ENCODE measurements at places on chromosomes 7 and 10.

DNA sequence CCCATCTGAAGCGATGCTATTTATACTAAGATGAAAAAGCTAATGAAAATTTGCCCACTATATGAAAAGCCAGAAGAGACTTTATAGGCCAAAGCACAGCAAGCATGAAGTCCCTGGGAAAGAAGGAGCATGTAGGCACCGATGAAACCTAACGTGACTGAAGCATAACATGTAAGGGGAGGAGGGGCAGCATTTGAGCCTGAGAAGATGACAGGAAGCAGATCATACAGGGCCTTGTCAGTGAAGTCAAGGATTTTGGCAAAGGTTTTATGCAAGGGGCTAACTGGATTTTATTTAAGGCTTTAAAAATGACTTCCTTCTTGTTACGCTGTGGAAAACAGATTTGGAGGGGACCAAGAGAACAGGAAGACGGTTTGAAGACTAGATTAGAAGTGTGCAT is 744.0 kb downstream of the PHTF2 start:
- no peak for DNase-seq

- no peak for DNase-seq
Observed at GRCh38 chr7:20918156-20918555, 131.5 kb upstream of the SP8 start.

DNA sequence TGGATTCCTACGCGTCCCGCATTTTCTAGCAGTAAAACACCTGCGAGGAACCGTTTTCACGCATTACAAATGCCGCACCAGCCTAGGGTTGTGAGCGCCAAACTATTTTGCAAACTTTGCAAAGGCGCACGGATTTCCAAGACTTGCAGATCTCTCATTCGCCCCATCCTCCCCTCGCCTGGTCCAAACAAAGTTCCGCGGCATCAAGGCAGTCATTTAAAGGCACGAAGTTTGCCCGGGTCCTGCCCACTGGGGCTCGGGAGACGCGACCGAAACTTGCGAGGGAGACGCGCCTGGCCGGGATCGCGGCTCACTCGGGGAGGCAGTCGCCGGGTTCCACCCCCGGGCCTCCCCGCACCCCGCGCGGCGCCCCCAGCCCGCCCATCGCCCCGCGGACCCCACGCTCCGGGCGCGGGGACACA is 613 bp downstream of the USP6NL start:
- DNase-seq: peak; percentile 17

DNA sequence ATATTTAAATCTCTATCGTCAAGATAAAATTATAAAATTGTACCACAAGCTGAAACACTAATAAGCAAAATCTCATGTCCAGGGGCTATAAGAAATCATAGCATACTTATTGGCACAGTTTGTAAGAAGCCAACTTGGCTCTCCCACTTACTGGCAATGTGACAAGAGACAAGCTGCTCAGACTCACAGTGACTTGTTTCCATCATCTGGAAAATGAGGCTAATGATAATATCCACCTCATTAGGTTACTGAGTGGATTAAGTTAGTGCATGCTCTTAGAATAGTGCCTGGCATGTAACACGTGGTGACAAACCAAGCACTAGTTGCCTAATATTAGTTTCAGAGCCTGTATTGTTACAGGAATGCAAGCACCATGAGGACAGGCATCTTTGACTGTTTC is 234.4 kb downstream of the GLI3 start:
- no peak for DNase-seq

- DNase-seq: no peak
Observed at GRCh38 chr7:61576-62360, 130.6 kb upstream of the FAM20C start.

DNA sequence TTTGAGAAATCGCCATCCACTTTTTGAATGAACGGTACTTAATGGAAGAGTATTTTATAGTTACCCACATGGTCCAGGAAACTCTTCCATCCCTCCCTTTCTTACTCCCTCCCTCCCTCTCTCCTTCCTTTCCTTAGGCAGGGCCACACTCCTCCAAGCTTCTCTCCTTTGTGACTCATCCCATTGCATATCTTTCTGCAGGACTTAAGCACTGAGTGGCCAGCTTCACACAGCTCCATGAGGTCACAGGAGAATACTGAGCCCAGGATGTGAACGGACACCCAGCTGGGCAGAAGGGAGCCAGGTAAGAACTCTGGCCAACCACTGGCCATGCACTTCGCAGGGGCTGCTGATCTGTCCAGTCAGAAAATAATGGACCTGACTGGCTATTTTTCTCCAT is 189.7 kb upstream of the ADCY1 start:
- no peak for DNase-seq

DNA sequence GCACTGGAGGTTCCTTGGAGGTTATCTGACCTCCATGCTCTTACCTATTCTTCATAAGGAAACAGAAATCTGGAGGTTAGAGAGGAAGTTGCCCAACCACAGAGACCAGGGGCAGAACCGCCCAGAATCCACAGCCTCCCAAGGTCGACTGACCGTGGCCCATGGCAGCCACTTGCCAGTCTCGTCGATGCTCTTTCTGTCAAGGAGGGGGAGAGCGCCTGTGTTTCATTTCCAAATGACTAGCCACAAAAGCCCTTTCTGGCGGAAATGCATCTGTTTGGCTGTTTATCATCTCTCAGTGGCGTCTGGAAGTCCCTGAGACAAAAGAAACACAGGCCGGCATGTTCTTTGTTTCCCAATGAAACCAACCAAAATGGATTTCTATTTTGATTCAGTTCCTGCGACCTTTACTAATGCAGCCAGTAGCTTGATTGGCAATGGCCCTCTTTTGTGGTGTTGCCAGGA is 2.9 kb downstream of the RAMP3 start:
- DNase-seq: no peak

- no peak for DNase-seq
Observed at GRCh38 chr10:62900829-62901571, 84.8 kb upstream of the EGR2 start.

GRCh38 chr7:121499624-121500023 is 103.5 kb upstream of the FAM3C start:
- no peak for DNase-seq

DNA sequence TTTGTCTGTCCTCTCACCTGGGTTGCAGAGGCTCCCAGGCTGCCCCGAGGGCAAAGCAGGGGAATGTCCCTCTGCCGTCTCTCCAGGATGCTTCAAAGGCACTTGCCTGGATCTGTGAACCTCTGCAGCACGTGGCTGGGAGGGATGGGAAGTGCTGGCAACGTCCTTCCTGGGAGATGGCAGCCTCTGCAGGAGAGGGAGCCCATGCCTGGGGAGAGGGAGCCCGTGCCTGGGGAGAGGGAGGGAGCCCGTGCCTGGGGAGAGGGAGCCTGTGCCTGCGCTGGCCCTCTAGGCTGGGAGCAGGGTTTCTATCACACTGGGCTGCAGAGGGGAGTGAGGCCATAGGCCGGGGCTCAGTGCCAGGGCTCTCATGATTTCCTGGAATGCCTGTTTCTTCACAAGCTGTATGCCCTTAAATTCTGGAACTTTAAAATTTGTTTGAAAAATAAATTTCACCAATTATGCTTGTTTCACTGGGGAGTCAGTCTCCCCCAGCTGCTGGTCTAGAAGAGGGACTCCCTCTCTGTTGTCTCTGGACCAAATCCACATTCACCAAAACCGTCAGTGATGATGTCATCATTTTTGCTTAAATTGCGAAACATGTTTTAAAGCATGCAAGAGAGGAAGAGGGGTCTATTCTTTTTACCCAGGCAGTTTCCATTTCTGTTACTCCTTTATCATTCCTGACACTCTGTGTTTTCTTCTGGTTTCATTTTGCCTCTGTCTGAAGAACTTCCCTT is 135.7 kb downstream of the DNAJB6 start:
- DNase-seq: no peak

- peak; percentile 87 for DNase-seq
Observed at GRCh38 chr10:133308421-133309099, at the start of the genes TUBGCP2 and ZNF511. TUBGCP2 (minus strand) TSS chr10:133308872; CDS start chr10:133302941, 5,931 bp downstream. ZNF511 (plus strand) TSS chr10:133308914; CDS start chr10:133308944, 30 bp downstream.

DNA sequence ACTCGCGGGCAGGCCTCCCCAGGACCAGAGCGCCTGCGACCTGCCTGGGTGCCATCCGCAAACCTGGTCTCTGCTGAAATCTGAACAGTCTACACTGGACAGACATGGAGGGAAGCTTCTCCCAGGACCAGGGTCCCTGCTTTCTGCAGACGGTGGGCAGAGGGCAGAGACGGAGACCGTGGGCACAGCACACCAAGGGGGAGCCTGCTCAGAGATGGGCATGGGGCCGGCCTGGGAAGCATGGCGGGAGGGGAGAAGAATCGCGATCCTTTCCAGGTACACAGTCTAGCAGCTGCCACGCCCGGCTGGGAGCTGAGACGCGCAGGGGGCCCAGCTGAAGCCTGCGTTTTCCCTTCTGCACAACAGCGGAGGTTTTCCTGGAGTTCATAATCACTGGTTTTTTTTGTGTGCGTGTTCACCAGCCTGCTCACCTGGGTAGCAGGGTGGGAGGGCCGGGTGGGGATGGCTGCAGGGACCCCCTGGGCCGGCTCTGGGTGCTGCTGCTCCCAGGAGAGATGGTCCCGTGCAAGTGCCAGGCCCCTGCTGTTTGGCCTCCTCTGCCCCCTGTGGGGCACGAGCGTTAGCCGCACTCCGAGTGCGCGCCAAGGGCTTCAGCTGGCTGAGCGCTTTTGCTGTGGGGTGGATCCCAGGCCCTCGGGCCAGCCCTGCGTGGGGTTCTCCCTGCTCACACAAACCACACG is 448.8 kb downstream of the DNAJB6 start:
- DNase-seq: no peak

- DNase-seq: no peak
Observed at GRCh38 chr7:43646603-43647338, 63.9 kb downstream of the STK17A start.

DNA sequence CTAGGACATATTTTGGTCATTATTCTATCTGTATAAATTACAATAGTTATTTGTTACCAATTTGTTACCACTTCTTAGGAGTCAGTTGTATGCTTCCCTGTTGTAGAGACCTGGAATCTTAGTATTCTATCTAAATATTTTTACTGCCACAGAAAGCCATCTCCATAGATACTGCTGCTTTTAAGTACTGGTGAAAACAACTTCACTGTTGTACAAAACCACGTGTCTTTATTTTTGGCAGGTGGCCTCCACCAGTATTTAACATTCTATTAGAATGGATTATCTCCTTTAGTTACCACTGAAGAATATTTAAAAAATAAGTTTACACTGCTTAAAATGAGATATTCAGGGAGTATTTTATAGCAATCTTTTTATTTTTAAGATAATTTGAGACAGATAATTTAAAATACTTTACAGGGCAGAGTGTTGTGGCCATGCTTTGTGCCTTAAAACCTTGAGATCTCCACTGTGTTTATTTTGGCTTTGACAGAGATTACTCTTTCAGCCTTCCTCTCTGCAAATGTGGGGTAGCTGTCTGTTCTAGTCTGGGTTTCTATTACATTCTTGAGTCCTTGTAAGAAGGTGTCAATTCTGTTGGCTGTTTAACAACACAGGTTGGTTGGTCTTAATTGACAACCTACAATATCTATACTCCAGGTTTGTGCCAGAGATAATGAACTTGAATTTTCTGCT is 185.6 kb downstream of the LRRC4 start:
- no peak for DNase-seq

GRCh38 chr7:103336761-103337160 is 7.8 kb downstream of the DNAJC2 start:
- DNase-seq: no peak

DNA sequence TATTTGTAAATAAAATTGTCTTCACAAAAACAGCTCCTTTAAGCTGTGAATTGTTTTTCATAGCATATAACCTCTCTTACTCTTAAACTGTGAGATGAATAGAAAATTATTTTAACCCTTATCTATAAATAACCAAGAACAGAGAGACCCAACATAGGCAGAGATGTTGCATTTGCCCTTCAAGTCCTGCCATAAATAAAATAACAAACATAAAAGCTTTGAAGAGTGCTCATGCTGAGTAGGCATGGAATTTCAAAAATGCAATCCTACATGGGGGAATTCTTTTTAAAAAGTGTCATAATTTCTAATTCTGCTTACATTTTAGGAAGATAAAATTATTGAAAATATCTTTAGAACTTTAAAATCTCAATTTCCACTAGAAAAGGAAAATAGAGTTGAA is 124.1 kb upstream of the FERD3L start:
- DNase-seq: no peak

DNA sequence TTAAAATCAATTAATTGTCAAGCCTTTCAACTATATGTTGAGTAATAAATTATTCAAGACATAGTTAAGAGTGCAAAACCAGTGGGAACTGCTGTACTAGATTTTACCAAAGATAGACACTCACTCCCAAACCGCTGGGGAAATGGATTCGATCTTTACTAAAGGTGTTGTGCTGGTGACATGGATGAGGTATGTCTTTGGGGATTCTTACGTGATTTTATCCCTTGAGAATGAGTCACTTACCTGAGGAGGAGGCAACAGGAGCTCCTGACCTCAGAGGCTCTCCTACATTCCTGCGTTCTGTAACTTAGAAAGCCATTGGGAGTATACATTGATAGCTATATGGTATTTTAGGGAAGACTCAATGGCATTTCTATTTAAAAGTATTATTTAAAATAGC is 165.5 kb downstream of the PKD1L1 start:
- DNase-seq: no peak

DNA sequence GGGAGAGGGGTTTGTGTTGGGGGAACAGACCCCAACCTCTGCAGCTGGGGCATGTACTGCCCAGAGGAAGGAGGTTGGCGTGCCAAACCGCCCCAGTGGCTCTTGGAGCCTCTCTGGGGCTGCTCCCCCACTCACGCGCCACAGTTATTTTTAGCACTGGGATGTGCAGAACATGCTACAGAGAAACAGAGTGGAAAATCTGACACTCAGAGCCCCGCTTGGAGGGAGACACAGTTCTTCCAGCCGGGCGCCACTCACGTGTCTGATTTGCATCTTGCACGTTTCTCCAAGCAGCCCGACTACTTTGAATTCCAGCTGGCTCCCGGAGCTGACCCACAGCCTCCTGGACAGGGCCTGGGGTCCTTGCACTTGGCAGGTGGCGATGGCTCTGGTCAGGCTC is 182.0 kb downstream of the RPS24 start:
- DNase-seq: peak; percentile 68

DNA sequence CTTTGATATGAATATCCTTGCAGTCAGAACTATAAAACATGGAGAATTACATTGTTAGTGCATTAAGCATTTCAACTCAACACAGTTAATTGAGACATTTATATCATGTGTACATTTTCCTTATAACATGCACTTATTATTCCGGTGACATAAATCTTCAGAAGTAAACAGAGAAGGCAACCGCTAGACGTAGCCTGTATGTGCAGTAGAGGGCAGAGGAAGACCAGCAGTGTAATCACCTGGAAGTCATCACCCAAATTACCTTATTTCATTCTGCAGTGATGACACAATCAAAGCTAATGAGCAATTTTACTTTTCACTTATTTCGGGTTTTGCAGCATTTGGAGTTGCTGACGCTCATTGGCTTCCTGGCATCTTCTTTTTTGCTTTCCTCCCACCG is 394.6 kb downstream of the SDK1 start:
- DNase-seq: no peak
